Fibroblast of the aortic adventitia (primary cell): ENCODE measurements at places on chromosomes 12 and 14.

DNA sequence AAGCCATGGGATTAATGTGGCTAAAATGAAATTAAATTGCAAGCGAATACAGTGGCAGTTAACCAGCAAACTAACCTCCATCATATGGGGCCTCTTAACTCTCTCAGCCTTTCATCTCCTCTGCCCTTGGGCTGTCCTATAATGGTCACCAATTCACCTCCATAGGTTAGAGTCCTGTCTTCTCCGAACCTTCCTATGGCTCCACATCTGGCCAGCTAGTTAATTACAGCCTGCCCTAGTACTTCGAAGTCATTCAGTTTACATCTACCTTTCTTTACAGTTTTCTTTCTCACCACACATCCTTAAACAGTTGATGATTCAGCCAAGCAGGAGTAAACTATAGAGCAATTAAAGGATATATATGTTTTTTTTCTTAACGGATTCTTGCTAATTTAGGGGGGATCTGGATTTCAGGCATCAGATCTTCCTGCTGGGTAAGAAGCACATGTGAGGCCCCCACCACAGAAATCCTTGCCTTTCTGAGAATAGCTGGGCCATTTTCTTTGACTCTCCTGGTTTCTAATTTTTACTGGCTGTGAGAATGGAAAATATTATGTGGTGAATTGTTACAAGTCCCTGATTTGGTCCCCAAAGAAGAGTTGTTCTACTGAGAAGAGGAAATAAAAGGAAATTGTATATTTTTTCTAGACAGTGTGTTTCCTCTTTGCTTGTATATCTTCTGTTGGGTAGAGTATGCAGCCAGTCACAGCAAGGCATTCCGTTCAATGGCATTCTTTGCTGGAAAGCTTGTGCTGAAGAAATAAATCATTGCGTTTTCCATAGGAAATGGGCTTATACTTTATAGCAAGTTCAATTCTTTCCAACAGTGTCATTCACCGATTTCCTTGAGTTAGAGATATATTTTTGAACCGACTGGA is 16.7 kb downstream of the HMGA2 start:
- no peak for DNase-seq

DNA sequence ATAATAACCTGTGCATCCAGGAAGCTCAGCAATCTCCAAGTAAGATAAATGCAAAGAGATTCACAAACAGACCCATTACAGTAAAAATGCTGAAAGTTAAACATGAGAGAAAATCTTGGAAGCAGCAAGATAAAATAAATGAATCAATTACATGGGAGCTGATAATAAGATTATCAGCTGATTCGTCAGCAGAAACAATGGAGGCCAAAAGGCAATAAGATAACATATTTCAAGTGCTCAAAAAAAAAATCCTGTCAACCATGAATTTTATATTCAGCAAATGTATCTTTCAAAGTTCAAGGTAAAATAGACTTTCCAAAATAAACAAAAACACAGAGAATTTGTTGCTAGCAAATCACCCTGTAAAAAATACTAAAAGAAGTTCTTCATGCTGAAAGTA is 36.4 kb upstream of the MBIP start:
- no peak for DNase-seq

DNA sequence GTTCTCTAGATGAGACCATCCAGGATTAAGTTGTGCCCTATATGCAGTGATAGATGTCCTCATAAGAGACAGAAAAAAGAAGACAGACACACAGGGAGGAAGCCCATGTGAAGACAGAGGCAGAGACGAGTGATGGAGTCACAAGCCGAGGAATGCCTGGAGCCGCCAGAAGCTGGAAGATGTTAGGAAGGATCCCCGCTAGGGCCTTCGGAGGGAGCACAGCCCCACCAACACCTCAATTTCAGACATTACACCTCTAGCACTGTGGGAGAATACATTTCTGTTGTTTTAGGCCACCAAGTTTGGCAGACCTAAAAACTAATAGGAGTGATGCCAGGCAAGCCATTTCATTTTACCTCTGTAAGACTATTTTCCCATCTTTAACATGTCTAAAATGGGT is 458.5 kb downstream of the MED13L start:
- no peak for DNase-seq

DNA sequence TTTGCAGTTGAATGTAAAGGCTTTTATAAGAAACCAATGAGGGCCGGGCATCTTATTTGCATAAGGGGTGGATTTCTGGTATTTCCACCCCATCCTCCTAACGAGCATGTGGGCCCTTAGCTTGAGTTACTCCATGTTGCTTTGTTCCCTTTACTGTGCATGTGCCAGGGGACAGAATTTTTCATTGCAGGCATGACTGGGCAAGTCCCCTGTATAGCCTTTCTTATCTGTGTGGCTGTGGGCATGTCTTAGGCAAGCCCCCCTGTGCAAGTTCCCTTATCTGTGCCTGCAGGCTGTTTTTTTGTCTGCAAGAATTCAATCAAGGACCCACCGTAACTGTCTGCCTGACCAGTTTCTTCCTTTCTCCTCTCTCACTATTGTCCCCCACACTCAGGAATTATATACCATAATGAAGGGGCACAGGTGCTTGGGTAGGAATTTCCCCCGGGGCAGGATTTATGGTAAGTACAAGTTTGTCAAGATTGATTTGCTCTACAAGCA is 152.2 kb upstream of the CNOT2 start:
- DNase-seq = no peak

DNA sequence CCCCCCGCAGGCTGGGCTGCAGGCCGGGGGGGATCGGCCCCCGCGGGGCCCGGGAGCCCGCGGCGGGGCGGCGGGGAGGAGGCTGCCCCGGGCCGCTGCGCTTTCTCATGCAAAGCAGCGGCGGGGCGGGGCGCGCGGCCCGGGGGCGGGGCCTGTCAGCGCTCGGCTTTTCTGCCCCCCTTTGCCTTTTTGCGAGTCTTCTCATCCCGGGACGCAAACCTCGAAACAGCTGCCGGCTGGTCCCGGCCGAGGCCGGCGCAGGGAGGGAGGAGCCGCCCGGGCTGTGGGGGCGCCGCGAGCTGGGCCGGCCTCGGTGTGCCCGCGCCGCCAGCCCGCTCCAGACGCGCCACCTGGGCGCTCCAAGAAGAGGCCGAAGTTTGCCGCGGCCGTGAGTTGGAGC is at the start of gene FZD10:
Gene FZD10, plus strand, starts transcription at position 198 of the 400 bp plus-strand sequence. CDS start 479 bp downstream, outside the sequence.
- no peak for DNase-seq

DNA sequence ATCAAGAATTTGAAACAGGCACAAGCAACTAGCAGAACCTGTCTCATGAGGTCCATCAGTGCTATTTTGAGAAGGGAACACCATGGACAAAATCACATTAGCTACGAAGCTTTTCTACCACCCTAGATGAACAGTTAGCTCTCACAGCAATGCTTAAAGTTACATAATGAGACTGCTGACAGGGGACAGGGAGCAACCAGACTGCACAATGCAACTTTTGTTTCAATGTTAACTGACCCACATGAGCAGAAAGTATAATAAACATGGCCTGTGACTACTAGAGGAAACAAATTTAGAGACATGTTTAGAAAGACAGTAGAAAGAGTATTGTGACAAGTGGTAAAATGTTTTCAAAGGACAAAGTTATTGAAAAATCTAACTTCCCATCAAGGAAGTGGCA is 282.8 kb downstream of the CEP128 start:
- DNase-seq = no peak

DNA sequence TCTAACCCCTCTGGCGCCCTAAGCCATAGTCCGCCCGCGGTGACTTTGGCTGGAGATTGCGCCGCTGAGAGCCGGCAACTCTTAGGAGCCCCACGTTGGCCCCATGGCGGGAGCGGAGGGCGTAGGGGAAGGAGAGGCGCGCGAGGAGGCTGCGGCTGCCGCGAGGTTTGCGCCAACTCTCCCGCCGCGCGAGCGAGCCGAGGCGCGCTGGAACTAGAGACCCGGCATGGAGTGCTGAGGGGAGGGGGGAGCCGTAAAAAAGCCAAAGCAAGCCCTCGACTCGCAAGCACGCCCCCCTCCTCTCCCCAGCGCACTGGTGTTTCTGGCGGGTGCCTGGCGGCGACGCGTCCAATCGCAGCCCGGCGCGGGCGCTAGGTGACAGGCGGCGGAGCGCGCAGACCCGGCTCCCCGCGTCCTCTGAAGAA is at the start of gene SYT10:
Gene SYT10, minus strand, starts transcription at position 233 of the 425 bp plus-strand sequence. CDS start 297 bp downstream, outside the sequence.
- no peak for DNase-seq

DNA sequence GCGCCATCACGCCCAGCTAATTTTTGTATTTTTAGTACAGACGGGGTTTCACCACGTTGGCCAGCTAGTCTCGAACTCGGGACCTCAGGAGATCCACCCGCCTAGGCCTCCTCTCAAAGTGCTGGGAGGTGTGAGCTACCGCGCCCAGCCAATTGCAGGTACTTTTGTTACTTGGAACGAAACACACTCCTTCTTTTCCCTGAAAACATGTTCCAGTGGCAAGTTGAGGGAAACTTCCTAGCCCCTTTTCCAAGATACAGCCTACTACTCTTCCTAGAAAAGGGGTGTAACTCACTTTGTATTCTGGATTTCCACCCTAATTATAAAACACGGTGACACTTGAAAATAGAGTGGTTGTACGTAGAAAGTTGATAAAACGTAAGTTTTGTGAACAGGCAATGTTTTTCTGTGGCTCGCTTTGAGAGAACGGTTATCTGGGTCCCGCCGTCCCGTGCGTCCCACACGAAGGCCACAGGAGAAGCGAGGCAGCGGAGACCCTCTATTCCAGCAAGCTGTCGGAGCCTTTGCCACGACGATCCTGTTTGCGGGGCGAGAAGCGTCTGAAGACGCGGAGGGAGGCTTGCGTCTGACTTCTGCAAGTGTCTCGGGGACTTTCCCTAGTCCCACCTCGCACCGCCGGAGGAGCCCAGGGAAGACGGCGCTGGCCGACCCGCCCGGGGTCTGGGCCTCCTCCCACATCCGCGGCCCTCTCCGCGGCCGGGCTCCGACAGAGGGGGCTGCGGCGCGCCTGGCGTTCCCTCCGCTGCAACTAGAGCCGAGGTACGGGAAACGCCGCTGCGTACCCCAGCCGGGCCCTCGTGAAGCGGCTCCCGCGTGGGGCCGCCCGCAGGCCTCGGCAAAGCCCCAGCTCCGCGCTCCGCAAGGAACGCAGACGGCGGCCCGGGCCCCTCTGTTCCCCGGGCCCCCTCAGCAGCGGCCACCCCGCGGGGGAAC is 745 bp downstream of the CDCA4 start:
- no peak for DNase-seq

GRCh38 chr14:75807667-75808360 is 146.8 kb downstream of the TTLL5 start:
- DNase-seq = no peak

GRCh38 chr12:22340143-22340542 is 5.6 kb upstream of the ST8SIA1 start:
- no peak for DNase-seq

GRCh38 chr12:78244916-78245507 is 414.3 kb downstream of the NAV3 start:
- no peak for DNase-seq

DNA sequence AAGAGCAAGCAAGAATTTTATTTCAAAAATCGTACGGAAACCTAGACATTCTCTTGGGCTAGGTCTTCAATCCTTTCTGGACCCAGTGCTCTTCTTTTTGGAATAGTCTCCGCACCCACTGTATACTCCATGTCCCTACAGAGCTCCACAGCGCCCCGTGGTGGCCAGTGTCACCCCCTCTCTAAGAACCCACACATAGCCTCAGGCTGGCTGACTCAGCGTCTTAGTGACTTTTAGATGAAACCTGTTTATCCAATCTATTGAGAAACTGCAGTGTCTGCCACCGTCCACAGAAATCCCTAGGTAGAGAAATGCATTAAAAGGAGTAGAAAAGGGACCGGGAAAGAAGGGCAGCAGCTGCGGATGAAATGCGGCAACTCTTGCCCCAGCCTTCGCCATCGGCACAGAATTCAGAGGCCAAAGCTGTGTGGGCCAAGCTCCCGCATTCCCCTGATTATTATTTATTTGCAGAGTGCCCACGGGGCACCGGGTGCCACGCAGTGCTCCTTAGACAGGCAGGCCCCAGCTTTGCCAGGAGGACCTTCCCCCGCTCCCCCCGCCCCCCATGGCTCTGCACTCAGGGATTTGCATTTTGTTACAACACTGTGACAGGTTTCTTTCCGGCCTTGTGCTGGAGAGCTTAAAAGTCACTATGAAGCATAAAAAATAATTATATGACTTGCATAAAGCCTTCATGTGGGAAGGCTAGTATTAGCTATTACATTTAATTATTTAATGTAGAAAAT is 170.1 kb upstream of the FKBP4 start:
- DNase-seq = peak; percentile 16

- DNase-seq = no peak
Measured at GRCh38 chr14:104973135-104973384, 5.1 kb downstream of the AHNAK2 start.

DNA sequence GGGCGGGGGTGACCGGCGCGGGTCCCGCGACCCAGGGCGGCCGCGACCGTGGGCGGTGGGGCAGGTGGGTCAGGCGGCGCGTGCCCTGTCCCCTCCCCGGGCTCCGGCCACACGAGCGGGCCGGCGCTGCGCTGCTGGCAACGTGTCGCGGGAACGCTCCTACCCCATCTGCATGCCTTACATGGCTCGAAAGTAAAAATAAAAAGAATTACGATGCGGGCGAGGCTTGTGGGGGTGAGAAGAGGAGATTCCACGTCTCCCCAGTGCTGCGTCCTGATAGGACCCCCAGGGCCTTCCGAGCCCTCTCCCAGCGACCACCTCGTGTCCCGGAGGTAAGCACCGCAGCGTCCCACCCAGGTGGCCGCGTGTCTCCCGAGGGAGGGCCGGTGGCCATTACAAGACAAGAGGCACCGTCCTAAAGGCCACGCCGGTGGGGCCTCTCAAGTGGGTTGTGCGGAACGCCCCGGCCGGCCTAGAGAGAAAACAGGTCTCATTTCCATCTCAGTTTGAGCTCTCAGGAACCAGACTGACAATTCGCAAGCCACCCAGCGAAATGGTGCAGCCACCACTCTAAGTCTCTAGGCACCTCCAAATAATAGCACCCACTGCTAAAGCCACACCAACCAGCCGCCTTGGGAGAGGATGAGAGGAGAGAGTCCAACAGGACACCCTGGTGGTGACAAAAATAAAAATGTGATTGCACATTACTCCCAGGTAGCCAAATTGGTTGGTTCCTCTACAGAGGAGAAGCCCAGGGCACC is 612 bp upstream of the FOXN3 start:
- DNase-seq = peak; percentile 43

GRCh38 chr14:73784181-73784987 is 67.2 kb upstream of the PTGR2 start:
- DNase-seq = peak; percentile 82

DNA sequence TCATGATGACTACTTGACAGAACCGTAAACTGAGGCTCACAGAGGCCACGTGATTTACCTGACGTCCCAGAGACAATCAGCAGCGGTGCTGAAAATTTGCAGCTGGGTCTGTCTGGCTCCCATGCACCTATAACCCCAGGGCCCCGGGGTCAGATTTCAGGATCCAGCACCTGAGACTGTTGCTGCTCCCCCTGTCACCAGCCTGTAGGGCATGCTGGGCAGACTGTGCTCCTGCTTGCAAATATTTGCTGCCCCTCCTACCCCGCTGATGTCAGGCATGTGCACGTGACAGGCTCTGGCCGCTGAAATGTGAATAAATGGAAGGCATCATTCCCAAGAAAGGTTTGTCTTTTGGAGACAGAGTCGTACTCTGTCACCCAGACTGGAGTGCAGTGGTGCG is 6.0 kb downstream of the MMAB start:
- DNase-seq = no peak

- DNase-seq = peak; percentile 58
Measured at GRCh38 chr14:103519043-103519836, 3.4 kb downstream of the CKB start.
